ENCODE measurements at places on chromosomes 5 and 9.
A peak's percentile ranks its signal among the peaks of the same experiment; 100 is the strongest.

GRCh38 chr5:43514471-43514815 lies 505 bp downstream of the C5orf34 start:
- peak; percentile 67 for DNase-seq

GRCh38 chr9:105510024-105510423 lies 47.9 kb upstream of the FKTN start:
- DNase-seq, result no peak

DNA sequence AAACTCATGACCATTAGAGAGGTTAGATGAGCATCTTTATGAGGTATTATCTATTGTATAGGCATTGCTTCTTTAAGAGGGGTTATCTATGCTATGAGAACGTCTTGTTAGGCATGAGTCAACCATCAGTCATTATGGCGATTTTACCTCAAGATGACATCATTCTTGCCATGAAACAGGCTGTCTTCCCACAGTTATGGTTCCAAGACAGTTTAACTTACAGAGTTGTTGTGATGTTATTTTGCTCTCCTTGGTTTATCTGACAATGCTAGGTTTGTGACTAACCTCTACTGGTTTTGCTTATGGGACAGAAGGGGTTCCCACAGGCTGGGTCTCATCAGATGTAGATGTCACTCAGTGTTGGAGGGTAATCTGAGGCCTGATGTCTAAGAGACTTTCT lies 1864.7 kb upstream of the ACO1 start:
- DNase-seq, result no peak

- no peak for DNase-seq
These were observed 140.2 kb downstream of the NFIB start for GRCh38 chr9:14173713-14174112.

DNA sequence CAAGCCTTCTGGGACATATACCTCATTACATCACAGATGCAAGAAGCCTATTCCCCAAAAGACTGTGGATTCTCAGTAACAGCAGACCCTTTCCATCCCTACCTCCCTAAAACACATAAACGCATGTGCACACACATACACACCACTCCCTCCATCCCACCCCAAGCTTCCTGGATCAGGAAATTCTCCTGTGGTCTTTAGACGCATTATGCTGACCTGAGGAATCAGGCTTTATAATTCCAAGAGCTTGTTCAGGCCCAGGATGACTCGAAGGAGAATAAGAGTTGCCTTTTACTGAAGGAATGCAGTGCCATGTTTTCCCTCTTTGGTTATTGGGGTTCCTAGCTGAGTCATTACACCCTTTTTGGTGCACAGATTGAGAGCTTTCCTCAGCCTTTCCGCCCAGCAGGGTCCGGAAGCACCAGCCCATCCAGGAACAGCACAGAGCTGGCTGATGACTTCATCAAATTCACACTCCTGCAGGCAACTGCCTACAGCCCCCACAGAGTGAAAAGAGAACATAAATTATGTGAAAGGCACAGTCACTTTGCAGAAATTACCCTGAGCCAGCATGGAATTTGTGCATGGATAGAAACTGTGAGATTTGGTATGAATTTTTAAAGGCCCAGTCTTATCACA lies 385.0 kb upstream of the TRPC7 start:
- DNase-seq, result no peak

- DNase-seq, result no peak
These were observed 5.2 kb downstream of the RNF44 start for GRCh38 chr5:176531902-176532493.

GRCh38 chr5:57499262-57500050 lies 16.8 kb upstream of the ACTBL2 start:
- no peak for DNase-seq

DNA sequence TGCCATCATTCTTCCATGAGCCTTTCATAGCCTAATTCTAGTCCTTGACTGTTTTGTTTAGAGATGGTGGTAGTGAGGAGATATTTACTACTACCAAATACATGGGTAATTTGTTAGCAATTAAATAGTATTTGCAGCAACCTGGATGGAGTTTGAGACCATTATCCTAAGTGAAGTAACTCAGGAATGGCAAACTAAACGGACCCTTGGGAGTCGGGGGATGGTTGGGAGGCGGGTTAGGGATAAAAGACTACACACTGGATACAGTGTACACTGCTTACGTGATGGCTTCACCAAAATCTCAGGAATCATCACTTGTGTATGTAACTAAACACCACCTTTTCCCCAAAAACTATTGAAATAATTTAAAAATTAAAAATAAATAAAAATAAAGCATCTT lies 809.2 kb upstream of the ZNF608 start:
- no peak for DNase-seq

- DNase-seq, result no peak
These were observed 157.0 kb upstream of the TRPC7 start for GRCh38 chr5:136522217-136522956.

DNA sequence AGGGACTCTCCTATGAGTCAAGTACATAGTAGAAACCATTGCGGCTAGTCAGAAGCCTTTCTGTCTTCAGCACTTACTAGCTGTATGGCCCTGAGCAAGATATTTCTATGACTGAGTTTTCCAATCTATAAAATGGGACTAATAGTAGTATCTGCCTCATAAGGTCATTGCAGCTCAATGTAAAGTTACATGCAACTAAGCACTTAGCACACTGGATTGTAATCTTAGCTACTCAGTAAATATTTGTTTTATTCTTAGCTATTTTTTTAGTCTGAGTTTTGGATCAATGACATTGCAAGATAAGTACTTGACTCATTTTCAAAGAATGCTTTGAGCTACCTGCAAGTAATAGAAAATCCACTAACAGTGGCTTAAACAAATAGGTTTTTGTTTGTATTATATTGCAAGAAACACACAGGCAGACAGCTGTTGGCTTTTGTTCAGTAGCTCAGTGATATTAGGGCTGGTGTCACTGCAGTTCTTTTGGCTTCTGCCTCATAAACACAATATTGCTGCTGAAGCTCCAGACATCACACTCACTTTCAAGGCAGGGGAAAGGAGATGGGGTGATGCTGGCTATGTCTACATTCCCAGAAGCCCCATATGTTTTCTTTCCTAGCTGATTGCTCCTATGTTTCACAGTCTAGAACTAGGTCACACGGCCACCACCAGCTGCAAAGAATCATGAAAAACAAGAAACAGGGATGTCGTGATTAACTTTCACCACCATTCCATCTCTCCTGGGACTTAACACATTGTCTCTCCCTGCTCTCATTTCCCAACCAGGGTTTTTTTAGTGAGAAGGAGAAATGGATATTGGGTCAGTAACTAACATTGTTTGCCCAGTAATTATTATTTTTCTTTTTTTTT lies 26.9 kb upstream of the FAT2 start:
- DNase-seq, result no peak

DNA sequence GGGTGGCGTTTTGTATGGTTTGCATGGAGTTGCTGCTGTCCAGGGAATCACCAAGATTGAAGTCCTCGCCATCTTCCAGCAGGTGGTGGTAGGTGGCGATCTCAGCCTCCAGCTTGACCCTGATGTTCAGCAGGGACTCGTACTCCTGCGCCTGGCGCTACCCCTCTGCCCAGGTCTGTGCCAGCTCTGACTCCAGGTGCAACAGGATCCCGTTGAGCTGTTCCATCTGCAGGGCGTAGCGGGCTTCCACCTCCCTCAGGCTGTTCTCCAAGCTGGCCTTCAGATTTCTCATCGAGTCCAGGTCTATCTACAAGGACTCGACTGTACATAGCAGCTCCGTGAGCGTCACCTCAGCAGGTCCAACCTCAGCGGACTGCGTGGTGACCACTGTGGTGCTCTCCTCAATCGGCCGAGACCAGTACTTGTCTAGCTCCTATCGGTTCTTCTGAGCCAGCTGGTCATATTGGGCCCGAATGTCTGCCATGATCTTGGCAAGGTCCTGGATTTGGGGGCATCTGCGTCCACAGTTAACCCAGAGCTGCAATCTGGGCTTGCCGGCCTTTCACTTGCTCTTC lies 1584.8 kb upstream of the ACO1 start:
- no peak for DNase-seq

DNA sequence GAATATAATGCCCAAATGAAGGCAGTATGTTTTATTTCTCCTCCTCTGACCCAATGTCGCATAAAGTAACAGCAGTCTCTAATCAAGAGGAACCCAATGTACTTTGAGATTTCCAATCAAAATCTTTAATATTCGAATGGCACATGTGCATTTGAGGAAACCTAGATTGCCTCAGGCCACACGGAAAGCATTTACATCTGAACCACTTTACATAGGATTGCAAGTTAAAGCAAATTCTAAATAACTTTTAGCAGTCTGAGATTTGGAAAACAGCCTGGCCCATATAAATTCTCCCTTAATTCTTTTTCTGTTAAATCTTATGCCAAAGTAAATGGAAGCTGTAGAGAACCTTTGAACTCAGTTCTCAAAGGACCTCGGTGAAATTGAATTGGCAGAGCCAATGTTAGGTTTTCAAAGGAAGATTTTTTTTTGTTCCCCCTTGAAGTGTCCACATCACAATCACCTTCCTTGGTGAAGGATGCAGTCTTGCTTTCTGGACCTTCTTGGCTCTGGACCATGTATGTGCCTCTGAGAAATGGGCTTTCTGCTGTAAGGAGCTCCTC lies 57.3 kb downstream of the SNCAIP start:
- DNase-seq, result no peak

- no peak for DNase-seq
These were observed 9.8 kb downstream of the CXCL14 start for GRCh38 chr5:135568923-135569360.

DNA sequence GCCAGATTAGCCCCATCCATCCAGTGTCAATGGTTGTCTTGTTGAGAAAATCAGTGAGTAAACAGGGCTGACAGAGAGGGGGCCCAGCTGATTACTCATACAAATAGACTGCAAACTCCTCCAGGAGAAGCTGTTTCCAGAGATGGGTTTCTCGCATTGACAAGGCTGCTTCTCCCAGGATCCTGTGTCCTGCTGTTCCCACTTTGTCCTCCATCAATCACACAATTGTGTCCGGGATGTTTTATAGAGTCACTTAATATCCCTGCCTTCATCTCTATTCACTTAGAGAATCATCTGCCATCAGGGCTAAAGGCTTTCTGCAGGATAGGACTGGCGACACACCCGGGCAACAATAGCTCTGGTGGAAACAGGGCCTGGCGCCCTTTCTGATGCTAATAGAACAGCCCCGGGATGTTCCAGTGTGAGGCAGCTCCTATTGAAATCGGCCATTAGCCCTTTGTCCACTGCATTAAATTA lies 71.7 kb upstream of the TBCA start:
- no peak for DNase-seq

- no peak for DNase-seq
These were observed 13.3 kb downstream of the PHF2 start for GRCh38 chr9:93589688-93590087.

- DNase-seq, result peak; percentile 20
These were observed 32.6 kb upstream of the EGFL7 start for GRCh38 chr9:136629879-136630661.
